ENCODE measurements at places on chromosomes 2 and 18.

GRCh38 chr2:8486141-8486540, 195.7 kb upstream of the ID2 start:
- no peak for DNase-seq

DNA sequence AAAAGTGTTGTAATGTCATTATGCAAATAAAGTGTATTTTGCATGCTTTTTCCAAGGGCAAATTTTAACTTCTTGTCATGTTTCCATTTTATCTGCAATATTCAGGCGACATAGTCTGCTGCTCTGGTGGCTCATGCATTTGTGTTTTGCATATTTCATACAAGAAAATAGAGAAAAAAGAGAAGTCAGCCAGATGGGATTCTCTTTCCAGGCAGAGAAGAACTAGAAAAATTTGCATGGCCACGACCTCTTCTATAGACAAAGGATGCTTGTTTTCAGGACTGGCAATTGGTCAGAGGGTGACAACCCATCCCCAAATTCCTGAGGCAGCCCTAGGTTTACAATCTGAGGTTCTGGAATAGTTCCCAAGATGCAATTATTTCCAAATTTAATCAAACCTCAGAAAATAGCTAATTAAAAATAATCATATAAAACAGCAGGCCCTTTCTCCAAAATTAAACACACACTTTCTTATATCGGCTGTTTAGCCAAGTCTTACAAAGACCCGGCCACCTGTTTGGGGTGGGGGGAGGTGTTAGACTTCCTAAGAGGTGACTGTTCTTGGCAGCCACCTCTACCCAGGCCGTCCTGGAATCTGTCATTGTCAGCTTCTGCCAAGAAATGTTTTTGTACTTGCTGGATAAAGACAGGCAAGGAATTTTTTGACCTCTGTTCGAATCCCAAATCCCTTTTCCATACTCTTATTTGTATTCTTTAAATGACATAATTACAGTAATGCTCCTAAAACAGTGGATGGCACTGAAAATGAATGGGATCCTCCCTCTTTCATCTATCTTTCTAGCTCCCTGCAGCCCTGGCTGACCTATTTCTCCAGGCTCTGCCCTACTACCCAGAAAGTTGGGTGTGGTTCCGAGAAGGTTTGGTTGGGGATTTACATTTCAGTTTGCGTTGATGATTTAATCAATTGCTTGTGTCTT, 20.8 kb upstream of the SOS1 start:
- no peak for DNase-seq

- no peak for DNase-seq
Measured at GRCh38 chr2:136448432-136448831, 316.9 kb upstream of the THSD7B start.

GRCh38 chr2:20224716-20225293, at the start of gene SDC1:
Gene SDC1, minus strand, starts transcription at chr2:20225130. Its CDS starts 263 bp downstream, at chr2:20224867.
- no peak for DNase-seq

DNA sequence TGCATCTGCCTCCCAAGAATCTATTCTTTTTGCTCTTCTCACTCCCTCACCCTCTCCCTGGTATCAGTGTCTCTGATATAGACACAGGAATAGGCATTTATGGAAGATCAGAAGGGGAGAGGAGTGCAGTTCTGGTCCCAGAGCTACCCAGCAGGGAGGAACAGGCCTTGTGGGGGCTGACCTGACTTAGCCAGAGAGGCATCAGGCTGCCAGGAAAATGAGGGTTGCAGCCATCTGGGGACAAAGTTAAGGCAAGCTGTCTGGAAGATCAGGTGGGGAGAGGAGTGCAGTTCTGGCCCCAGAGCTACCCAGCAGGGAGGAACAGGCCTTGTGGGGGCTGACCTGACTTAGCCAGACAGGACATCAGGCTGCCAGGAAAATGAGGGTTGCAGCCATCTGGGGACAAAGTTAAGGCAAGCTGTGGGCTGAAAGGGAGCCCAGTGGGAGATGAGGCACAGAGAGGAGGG, 69.9 kb upstream of the HK2 start:
- no peak for DNase-seq

DNA sequence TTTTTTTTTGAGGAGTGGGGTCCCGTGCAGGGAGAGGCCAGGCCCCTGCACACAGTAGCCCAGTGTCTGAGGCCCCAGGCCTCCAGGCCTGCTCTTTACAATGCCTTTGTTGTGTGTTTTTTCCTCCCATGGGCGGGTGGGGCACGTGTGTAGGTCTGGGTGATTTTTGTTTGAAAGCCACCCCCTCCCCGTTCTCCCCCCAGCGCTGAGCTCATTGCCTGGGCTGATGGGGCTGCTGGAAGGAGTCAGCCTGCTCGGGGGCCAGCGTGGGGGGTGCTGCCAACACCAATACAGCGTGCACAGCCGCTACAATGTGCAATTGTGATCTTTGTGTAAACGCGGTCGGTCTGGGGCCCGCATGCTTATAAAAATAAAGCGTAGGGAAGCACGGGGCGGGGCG, 142.7 kb downstream of the DYSF start:
- no peak for DNase-seq

GRCh38 chr2:85401844-85402243, 8.3 kb downstream of the CAPG start:
- no peak for DNase-seq

- DNase-seq, result no peak
Measured at GRCh38 chr2:141035846-141036420, 1094.9 kb downstream of the LRP1B start.

- DNase-seq, result no peak
Measured at GRCh38 chr2:20479835-20480234, 33.0 kb downstream of the RHOB start.

GRCh38 chr2:74728842-74729241, 74.8 kb downstream of the SEMA4F start:
- DNase-seq, result no peak

GRCh38 chr2:44310287-44310686, 35.0 kb downstream of the SLC3A1 start:
- no peak for DNase-seq

DNA sequence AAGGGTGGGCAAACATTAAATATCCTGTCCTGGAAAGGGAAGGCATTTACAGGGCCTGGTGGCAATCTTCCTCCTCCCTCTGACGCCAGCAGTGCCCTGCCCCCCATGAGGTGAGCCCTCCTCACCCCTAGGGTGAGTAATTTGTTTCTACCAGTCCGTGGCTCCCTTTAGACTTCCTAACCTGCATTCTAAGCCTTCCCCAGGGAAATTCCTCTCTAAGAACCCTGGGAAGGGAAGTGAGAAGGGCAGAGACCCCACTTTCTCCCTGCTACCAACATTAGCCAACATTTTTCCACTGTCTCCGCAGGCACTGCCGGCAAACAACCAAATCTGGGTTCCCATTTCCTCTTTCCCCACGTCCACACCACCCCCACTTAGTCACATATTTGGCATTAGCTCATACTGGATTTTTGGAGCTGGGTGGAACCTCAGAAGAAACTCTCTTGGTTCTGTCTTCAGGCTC, 69.3 kb downstream of the NRP2 start:
- no peak for DNase-seq

DNA sequence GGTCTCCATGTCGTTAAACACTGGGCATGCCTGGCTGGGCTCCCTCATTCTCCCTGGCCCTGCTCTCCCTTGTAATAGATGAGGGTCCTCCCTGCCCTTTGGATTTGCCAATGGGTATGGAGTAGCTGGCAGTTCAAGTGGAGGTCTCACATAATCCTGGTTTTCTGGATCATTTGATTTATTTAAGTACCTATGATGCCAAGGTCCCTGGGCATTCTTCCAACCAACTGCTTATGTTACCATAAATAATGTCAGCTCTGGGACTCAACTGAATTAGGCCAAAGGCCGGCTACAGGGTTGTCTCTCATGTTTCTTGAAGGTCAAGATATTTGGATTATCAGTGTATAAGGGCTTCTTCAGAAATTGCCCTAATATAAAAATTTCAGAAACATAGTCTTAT, 104.9 kb upstream of the LYPD6 start:
- no peak for DNase-seq

GRCh38 chr2:63046961-63047320, 3.7 kb upstream of the OTX1 start:
- DNase-seq, result no peak

GRCh38 chr2:111941531-111941930, 43.1 kb downstream of the MERTK start:
- DNase-seq, result no peak

DNA sequence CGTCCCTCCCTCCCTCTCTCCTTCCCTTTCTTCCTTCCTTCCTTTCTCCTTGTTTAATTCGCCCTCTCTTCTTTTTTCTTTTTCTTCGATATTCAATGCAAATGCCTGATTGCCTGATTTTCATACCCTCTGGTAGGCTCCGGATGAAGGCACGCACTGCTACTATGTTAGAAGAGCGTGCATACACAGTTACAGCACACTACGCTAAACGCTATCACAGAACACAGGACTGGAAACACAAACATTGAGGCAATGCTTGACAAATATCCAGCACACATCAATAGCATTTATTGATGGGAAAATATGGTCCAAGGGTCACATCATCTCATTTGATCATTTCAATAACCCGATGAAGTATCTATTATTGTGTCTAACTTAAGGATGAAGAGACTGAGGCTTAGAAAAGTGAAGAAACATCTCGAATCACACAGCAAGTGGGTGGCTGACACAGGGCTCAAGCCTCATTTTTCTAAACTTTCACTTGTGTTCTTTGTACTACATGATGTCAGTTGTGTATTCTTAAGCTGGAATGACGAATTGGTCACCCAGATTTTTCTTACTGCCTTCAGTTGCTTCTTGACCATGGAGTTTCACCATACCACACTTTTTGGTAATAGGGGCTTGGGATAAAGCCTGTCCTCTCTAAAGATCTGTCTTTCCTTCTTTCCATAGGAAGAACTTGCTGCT, 101.8 kb downstream of the TRIB2 start:
- no peak for DNase-seq

DNA sequence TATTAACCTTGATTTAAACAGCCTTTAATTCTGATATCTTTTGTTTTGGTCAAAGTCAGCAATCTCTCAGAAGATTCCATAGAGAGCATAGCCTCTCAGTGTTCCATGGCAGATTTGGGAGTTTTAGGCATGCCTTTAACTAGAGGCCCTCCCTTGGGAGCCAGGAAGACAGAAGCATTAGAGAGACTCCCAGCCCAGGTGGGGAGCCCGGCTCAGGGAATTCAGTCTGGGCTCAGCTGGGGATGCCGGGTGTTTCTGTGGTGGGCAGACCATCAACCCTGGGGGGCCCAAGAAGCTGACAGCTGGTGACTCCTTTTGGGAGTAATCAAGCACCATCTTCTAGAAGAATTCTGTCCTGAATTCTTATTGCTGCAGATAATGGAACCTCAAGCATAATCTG, 99.7 kb upstream of the CELF4 start:
- no peak for DNase-seq

DNA sequence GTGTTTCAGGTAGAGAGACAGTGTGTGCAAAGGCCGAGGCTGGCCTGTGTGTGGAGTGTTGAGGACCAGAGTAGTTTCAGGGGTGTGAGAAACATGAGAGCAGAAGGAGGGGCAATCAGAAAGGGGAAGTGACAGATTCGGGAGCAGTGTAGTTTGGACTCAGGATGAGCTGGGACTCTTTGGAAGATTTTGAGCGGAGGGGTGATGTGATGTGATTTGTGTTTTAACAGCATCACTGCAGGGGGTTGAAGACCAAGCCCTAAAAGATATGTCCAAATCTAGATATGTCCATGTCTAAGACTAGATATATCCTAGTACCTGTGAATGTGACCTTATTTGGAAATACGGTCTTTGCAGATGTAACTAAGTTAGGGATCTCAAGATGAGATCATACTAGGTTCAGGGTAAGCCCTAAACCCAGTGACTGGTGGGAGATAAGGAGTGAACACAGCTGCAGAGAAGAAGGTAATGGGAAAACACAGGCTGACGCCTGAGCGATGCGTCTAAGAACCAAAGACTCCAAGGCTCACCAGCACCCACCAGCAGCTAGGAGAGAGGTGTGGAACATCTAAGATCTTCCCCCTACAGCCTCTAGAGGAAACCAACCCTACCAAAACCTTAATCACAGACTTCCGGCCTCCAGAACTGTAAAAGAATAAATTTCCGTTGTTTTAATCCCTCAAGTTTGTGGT, 38.5 kb upstream of the MYO3B start:
- no peak for DNase-seq

- DNase-seq, result no peak
Measured at GRCh38 chr18:12278741-12279682, 24.9 kb downstream of the CIDEA start.

DNA sequence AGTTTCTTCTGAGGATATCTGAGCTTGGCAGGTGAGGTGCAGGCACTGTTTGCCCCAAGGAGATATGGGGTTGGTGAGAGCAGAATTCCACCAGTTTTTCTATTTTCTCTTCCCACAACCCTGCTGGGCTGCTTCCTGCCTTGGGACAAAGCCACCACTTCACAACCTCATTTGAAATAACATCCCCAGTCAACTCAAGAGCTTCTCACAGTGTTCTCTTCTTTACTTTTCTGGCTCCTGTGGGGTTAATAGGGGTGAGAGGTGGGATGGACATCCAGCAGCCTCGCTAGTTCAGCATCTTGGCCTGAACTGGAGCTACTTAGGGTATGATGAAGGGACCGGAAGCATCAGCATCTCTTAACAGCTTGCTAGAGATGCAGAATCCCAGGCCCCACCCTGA, 106.3 kb downstream of the SLC4A3 start:
- DNase-seq, result no peak

DNA sequence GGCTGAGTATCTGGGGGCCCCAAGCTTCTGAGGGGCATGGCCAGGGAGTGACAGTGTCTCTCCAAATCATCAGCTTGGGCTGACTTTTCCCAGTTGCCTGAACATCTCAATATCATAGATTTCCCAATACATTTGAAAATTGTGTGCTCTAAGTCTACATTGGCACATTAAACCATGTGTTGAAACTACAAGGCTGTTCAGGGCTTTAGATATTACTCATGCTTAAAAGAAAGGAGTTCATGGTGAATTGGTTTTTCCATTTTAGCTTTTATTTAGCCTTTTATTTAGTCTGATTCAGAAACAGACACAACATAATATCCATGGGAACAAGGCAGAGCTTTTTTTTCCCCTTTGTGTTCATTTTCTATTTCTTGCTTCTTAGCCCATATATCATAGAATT, 49.9 kb upstream of the GALR1 start:
- no peak for DNase-seq

DNA sequence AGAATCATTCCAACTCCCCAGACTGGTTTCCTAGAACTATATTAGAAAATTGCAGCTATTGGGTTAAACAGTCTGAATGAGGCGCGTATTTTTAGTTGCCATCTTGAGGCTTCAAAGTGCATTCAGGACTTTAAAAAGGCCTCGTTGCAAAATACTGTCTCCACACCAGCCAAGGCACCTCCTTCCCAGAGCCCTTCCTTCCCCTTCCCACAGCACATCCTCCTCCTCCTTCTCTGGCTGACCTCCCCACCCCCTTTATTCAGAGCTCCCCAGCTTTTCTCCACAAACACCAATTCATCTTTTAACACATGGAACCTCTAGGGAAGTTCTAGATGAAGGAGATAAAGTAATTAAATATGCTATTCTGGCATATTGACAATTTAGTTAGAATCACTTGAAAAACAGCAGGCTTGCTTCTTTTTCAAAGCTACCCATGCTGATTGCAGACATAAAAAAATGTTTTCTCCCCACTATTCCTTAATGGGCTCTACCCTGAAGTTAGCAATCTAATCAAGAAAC, 90.3 kb downstream of the RTP5 start:
- DNase-seq, result no peak

All from activated CD4-positive, alpha-beta T cell treated with anti-CD3 and anti-CD28 coated beads for 4 hours (primary cell).